Cardiac septum (tissue), 1 donor: ENCODE measurements at places on chromosomes 2 and 18. TPM values are rescaled to one million over a fixed set of nuclear protein-coding genes. Genes with fewer than 3 reads are reported as not detected.

Gene OTX1
- not detected for total RNA-seq

Gene DAW1
- not detected for total RNA-seq

Gene RAB6C
- total RNA-seq = not detected

- DNase-seq = no peak
These were observed 1.8 kb downstream of the STRN start for GRCh38 chr2:36964496-36965058.

GRCh38 chr2:10048501-10049171 lies 5.3 kb downstream of the KLF11 start:
- DNase-seq = no peak

DNA sequence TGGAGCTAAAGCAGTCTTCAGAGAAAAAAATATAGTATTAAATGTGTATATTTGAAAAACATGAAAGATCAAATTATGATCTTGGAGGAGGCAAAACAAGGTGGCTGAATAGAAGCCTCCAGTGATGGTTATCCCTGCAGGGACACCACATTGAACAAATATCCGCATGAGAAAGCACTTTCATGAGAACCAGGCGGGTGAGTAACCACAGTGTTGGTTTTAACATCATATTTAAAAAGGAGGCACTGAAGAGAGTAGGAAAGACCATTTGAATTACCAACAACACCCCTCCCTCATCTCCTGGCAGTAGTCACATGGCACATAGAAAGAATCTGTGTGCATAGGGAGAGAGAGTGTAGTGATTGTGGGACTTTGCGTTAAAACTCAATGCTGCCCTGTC lies 759.6 kb upstream of the NRXN1 start:
- DNase-seq = no peak

GRCh38 chr2:235026649-235027557 lies 75.1 kb downstream of the SH3BP4 start:
- DNase-seq = no peak

- DNase-seq = no peak
These were observed 270.9 kb downstream of the CYP26B1 start for GRCh38 chr2:71876542-71877451.

GRCh38 chr2:162014751-162015150 lies 59.3 kb downstream of the DPP4 start:
- no peak for DNase-seq
